GM12891 (cell line): ENCODE measurements at places on chromosomes 12 and 14.

DNA sequence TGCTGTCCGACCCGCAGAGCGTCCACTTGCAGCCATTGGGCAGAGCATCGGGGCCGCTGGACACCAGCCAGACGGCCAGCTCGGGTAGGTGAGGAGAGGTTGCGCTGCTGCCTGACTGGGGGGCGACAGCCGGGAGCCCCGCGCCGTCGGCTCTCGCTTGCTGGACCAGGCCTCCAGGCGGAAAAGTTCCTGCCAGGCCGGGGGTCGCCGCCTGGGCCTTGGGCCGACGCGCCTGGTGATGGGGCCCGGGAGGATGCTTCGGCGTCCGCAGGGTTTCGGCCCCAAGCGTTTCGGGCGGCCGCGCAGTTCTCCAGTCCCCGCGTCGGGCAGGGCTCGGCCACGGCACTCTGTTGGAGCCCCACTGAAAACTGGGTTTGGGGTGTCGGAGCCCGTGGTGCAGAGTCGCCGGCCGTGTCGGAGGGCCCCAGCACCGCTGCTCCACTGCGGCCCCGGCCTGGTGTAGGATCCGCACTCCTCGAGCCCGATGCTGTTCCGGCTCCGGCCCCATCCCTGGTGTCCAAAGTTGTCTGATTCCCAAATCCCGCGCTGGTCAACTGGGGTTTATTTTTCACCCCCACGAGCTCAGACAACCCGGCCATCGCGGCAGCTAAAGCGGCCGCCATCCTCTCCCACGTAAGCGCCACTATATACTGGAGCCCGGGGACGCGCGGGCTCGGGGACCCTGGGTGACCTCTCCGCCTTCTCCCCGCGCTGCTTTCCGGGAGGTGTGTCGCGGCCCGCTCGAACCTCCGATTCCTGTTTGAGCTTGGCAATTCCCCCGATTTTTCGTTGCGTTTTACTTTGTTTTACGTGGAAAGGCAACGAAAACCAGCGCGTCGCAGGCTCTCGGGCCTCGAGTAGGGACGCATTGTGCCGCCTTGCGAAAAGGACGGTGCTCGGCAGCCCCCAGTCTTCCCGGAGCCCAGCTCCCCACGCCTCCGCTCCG, 872 bp downstream of the VSX2 start:
- no peak for DNase-seq

DNA sequence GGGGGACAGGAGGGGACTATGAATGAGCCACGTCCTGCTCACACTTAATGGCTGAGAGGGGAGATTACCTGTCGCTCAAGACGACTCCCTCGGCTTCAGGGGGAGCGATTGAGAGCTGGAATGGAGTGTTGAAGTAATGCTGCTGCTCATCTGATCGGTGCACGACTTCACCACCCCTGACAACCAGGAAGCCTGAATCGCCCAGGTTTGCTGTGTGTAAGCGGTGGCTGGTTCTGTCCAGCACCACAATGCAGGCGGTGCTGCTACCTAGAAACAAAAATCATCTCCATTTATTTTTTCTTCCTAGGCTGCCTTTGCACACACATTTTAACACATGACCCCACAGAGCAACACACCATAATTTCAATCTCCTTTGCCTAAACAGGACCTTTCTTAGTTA, 37.3 kb downstream of the PPTC7 start:
- no peak for DNase-seq

- DNase-seq = no peak
Measured at GRCh38 chr14:71629765-71630492, 302.3 kb upstream of the RGS6 start.

GRCh38 chr12:96048393-96048969, 13.1 kb upstream of the LTA4H start:
- no peak for DNase-seq

DNA sequence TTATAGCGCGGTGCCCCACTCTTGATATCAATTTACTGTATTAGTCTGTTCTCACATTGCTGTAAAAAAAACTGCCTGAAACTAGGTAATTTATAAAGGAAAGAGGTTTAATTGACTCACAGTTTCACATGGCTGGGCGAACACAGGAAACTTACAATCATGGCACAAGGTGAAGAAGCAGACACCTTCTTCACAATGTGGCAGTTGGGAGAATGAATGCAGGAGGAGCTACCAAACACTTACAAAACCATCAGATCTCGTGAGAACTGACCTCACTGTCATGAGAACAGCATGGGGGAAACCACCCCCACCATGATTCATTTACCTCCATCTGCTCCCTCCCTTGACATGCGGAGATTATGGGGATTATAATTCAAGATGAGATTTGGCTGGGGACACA, 42.3 kb downstream of the FBXO34 start:
- DNase-seq = no peak
